ENCODE measurements at places on chromosomes 13 and 19.
A peak's percentile ranks its signal among the peaks of the same experiment; 100 is the strongest.

- peak; percentile 43 for DNase-seq
These were observed at the start of gene CCDC70 for GRCh38 chr13:51861723-51862300. CCDC70 (plus strand) TSS chr13:51861969; CDS start chr13:51865412, 3,443 bp downstream.

DNA sequence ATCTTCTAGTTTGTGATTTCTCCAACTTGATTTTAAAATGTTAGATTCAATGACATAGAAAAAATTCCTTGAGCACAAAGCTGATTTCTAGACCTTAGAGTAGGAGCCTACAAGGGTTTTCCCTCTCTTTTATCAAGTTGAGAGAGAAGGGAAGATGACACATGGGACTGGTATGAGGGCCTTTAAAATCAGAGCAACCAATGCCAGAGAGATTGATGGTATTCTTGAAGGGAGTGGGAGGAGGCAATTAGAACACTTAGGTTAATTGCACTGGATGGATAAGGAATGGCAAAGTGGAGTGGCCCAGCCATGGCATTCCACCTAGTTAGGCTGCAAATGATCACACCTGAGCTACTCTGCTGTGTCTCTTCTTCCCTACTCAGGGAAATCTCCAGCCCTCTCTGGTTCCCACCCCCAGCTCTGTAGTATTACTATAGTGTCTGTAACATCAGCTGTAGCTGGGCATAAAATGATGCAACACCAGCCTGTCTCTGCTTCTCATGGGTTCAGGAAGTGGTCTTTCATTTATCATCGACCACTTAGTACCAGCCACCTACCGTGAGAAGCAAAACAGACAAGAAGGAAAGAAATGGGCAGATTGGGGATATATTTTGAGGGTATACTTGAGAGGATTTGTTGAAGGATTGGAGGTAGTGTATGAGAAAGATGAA, 333.6 kb downstream of the DLEU7 start:
- peak; percentile 74 for DNase-seq

DNA sequence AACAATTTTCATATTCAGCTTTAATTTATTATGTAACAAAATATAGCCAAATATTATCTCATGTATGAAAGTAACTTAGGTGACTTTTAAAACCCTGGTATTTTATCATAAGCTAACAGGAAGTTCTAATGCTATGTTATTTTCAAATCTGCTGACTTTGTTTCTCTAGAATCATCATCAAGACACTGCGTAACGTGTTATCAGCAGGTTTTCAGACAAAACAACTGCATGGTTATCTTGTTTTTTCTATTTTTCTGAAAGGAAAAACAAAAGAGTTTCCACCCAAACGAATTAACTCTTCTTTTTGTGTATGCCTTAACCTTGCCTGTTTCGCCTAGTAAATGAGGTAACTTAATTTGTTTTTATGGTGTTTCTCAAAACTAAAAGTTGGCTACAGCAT, 156.3 kb downstream of the TBC1D4 start:
- no peak for DNase-seq

GRCh38 chr13:99995589-99996380, 14.2 kb downstream of the ZIC2 start:
- DNase-seq, result no peak

- DNase-seq, result peak; percentile 68
These were observed 8.0 kb upstream of the POU2F2 start for GRCh38 chr19:42140125-42140754.

DNA sequence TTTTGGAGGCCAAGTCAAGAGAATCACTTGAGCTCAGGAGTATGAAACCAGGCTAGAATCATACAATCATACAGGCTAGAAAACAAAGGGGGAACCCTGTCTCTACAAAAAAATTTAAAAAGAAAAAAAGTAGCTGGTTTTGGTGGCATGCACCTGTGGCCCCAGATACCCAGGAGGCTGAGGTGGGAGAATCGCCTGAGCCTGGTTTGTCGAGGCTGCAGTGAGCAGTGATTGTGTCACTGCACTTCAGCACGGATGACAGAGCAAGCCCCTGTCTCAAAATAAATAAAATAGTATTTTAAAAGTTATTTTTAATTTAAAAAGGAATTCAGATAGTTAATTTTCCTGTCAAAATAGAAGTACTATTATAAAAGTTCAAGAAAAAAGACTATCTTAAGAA, 369.1 kb upstream of the SLITRK5 start:
- DNase-seq, result no peak

DNA sequence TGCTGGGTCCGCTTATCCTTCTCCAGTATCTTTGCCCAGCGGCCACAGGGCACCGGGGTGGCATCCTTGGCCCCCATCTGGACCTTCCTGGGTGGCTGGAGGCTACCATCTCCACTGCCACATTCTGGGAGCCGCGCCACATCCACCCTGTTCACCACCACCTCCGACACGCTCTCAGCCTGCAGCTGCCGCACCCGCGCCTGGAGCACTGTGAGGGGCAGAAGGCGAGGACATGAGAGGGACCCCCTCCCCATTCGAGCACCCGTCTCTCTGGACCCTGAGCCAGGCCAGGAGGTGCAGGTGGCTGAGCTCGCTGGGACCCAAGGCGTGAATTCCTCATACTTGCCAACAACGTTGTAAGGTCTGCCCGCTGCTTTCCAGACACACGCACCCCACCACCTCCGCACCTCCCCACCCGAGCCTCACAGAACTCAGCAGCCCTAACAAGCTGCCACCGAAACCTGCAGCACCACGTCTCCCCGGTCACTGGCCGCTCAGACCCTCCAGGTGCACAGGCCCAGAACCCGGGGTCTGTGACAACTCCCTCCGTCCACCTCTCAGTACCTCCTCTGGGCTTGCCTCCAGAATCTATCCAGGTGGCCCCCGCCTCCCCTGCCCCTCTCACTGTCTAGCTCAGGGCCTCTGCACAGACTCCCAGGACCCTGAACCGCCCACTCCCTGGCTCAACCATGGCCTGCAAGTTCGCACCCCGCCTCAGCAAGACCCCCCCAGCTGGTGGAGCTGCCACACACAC, 3.2 kb downstream of the POLRMT start:
- DNase-seq, result no peak

- DNase-seq, result peak; percentile 21
These were observed 38.7 kb upstream of the C1QTNF9 start for GRCh38 chr13:24270639-24271141.

DNA sequence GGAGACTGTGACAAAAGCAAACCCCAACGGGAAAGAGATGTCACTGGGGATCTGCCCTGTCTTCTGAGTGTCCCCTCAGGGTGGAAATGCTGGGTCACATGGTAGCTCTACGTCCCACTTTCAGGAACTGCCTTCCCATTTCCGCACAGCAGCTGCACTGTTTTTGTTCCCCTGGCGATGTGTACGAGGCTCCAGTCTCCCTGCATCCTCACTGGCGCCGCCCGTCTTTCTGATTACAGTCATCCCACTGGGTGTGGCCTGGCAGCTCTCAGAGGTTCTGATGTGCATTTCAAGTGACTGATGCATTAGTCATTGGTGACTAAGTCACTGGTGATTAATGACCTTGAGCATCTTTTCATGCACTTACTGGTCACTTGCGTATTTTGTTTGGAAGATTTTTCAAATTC, 21.2 kb downstream of the PCID2 start:
- peak; percentile 99 for DNase-seq

GRCh38 chr13:97967948-97968347, 14.5 kb downstream of the IPO5 start:
- DNase-seq, result peak; percentile 45

- no peak for DNase-seq
These were observed 7.5 kb downstream of the ELAVL1 start for GRCh38 chr19:7997809-7998480.

GRCh38 chr19:39479916-39480315, 722 bp upstream of the TIMM50 start:
- no peak for DNase-seq

- no peak for DNase-seq
These were observed 72.9 kb upstream of the TSC22D1 start for GRCh38 chr13:44649104-44649428.

DNA sequence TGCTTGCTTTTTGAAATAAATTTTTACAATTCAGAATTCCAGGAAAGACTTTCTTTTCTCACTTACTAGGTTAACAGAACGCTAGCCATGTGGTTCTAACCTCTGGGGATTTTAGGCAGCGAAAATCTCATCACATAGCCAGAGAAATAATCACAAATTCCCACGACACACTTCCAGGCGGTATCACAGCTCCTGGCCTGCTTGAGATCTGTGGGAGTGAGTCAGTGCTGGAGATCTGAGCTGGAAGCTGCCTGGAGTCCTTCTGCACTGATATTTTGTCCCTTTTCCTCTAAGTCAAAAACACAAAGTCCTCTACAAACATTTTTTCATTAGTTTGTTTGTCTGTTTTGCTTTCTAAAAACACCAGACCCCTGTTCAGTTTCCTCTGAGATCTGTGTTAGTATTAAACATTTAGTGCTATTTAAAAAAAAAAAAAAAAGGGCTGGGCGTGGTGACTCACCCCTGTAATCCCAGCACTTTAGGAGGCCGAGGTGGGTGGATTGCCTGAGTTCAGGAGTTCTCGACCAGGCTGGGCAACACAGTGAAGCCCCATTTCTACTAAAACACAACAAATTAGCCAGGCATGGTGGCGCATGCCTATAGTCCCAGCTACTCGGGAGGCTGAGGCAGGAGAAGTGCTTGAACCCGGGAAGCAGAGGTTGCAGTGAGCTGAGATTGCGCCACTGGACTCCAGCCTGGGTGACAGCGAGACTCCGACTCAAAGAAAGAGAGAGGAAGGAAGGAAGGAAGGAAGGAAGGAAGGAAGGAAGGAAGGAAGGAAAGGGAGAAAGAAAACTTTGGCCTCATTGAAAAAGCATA, 12.2 kb upstream of the UBE2L5 start:
- peak; percentile 80 for DNase-seq

GRCh38 chr19:14496029-14496833, at the start of gene GIPC1:
GIPC1 (minus strand) TSS chr19:14496127; CDS start chr19:14482976, 13,151 bp downstream.
- DNase-seq, result peak; percentile 99

- DNase-seq, result no peak
These were observed 31.3 kb upstream of the CEBPA start for GRCh38 chr19:33333642-33334041.

DNA sequence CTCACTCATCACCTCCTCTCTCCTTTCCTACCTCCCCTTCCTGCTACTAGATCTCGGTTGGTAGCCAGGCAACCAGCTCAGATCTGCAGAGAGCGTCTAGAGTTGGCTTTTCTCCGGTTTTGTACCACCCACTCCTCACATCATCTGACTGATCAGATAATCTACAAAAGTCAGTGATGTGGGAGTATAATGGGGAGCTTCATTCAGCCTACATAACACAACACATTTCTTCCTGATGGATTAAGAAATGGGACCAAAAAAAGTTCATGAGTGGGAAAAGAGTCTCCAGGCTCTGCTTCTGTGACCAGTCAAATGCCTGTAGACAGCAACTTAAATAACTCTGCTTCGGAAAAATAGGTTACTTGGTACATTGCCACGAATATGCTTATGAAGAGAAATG, 279.8 kb downstream of the DCLK1 start:
- no peak for DNase-seq

DNA sequence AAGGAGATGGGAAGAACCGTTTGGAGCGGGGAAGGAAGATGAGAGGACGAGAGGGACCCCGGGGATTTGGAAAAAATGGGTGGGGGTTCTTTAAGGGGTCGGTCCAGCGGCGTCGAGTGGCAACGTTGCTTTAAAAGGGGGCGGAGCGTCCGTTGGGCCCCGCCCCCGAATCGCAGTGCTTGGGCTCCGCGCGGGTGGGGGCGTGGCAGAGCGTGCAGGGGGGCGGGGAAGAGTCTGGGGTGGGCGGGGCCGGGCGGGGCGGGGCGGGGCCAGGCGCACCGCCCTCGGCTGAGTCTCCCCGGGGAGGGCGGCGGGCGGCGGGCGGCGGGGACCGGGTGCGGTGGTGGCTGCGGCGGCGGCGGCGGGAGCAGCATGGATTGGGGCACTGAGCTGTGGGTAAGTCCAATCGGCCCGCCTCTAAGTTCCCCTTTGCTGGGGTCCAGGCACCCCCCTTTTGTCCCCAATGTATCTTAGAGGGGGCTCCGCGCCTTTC, at the start of gene TRIP10:
TRIP10 (plus strand) TSS at position 291 of the 493 bp plus-strand sequence; CDS start at position 373, 82 bp downstream.
- peak; percentile 84 for DNase-seq

- DNase-seq, result peak; percentile 16
These were observed 493 bp upstream of the LHFPL6 start for GRCh38 chr13:39603424-39603947.

- peak; percentile 98 for DNase-seq
These were observed 338 bp upstream of the UBE2M start for GRCh38 chr19:58558623-58559274.

DNA sequence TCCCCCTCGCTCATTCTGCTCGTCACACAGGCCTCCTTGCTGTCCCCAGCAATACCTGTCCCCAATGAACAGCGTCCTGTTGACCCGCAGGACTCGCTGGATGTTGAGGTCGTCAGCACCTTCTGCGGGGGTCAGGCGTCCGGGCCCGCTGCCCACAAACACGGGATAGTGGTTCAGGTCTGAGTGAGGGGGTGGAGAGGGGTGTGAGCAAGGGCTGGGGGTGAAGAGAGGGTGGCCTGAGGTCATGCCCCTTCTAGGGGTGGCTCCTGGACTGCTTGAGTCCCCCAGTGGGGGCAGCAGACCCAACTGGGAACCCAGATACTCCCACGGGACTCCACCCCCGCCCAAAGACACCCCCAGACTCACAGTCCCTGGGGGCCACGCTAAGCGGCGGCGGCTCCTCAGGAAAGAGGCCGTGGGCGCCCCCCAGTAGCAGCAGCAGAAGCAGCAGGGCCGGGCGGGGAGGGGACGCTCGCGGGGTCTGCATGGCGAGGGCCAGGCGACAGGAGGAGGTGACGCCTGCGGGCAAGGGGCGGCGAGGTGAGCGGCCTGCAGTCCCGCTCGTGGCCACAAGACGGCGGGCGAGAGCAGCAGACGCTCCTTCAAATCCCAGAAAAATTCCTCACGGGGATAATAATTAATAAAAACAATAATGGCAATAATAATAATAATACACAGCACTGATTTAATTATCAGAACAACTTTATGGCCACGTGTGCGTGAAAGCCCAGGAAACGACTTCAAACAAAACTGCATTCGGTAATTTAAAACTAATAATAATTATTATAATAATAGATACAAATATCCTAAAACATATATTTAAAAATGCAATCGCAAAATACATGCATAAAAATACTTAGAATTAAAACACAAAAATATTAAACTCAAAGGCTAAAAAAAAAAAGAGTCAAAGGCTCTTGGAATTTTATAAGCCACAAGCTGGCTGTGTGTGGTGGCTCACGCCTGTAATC, 1.2 kb downstream of the SEMA6B start:
- DNase-seq, result no peak

DNA sequence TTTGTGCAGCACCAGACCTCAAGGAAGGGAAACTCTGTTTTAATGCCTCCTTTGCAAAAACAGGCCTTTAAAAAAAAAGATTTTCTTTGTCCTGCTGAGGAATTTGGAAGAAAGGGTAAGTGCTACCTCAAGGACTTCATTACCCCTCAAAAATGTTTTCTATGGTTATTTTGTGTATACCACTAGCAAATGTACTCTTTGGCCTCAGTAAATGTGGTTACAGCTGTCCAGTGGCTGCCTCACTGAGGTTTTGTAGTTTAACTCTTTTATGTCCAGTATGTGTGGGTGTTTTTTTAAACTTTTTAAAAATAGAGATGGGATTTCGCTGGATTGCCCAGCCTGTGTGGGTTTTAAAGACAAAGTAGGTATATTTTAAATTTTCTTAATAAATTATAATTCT, 42.2 kb upstream of the TSC22D1 start:
- peak; percentile 20 for DNase-seq

GRCh38 chr13:48012668-48013067, 11.6 kb upstream of the SUCLA2 start:
- DNase-seq, result no peak
